Iris pigment epithelial cell (primary cell): ENCODE measurements at places on chromosomes 4 and X.

DNA sequence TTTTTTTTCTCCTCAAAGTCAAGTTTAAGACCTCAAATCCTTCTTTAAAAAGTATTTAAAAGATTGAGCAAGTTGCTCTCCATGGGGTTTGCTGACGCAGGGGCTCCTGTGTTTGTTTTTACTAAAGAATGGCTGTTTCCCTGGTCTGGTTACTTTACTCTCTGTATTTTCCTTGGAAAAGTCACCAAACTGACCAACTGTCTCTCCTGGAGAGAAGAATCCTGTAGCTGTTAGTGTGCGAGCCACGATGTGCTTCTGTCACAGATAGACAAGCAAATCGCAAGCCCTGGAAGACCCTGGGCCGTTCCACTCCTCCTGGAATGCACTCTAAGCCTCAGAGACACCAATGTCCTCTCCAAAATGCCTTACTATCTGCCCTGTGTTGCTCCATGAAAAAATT lies 212.1 kb downstream of the CHIC2 start:
- DNase-seq = peak; percentile 72

DNA sequence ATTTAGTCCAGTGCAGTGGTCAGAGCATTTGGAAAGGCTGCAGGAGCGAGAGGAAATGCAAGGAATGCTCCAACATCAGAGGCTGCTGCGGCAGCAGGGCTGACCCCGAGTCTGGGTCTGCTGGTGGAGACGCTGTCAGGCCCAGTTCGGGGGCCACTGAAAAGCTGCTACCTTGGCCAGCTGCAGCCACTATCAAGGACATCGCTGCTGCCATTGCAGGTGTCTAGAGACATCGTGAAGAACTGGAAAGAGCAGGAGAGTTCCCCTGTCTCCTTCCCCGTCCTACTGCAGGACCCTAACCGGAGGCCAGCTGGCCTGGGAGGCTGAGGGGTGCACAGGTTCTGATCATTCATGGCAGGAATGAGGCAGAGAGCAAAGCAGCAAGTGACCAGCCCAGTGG lies 29.5 kb upstream of the GPR78 start:
- DNase-seq = no peak

GRCh38 chr4:80173401-80173800 lies 23.9 kb upstream of the PRDM8 start:
- peak; percentile 79 for DNase-seq

- peak; percentile 24 for DNase-seq
Measured at GRCh38 chrX:119429471-119429870, 30.3 kb downstream of the SLC25A43 start.

- peak; percentile 85 for DNase-seq
Measured at GRCh38 chr4:156968479-156968984, 3.1 kb downstream of the PDGFC start.

GRCh38 chr4:147678796-147679549 lies 5.0 kb downstream of the PRMT9 start:
- DNase-seq = peak; percentile 23

- no peak for DNase-seq
Measured at GRCh38 chr4:139337612-139338011, 35.3 kb upstream of the NDUFC1 start.

DNA sequence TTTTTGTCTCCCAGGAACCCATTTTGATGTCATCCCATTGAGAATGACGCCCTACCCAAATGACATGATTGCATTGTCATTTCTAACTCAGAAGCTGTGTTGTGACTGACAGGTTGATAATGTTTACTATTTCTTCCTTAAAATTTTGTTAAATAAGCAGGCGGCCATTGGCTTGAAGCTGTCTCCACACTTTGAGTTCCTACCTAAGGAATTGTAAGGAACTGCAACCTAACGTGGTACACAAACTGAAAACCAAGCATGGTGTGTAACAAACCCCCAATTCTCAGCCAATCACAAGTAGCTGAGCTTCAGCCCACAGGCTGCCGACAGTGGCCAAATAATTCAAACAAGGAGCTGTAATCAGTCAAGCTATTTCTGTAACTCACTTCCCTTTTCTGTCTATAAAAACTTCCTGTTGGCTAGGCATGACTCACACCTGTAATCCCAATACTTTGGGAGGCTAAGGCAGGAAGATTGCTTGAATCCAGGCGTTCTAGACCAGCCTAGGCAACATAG lies 2.9 kb upstream of the MND1 start:
- DNase-seq = peak; percentile 71

- peak; percentile 3 for DNase-seq
Measured at GRCh38 chr4:22986881-22987280, 294.1 kb downstream of the GBA3 start.

GRCh38 chrX:105063743-105064142 lies 156.8 kb downstream of the TEX13A start:
- DNase-seq = no peak

GRCh38 chr4:15451181-15451865 lies 18.4 kb upstream of the CC2D2A start:
- DNase-seq = peak; percentile 65

DNA sequence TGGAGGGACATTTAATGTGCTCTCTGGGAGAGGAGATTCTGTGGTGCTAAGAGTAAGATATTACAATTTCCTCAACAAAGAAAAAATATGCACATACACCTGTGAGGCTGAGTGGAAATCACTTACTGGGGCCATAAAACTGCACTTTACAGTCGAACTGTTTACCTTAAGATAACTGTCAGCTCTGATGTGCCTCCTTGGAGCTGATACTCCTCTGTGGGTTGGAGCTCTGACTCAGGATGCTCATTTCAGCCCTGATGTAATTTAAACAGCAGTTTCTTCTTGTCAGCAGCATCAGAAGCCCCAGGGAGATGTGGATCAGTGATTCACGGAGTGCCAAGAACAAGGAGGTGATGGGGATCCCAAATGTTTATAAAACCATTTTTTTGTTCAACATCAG lies 241.9 kb upstream of the SFRP2 start:
- DNase-seq = no peak

GRCh38 chr4:121217351-121217750 lies 53.2 kb upstream of the TNIP3 start:
- peak; percentile 90 for DNase-seq

- DNase-seq = no peak
Measured at GRCh38 chrX:72392816-72393800, 87.4 kb upstream of the CITED1 start.
